K562 (cell line): ENCODE measurements at places on chromosomes 16 and 17. TPM values are rescaled to one million over a fixed set of nuclear protein-coding genes. Genes with fewer than 3 reads are reported as not detected.
A peak's percentile ranks its signal among the peaks of the same experiment; 100 is the strongest.

DNA sequence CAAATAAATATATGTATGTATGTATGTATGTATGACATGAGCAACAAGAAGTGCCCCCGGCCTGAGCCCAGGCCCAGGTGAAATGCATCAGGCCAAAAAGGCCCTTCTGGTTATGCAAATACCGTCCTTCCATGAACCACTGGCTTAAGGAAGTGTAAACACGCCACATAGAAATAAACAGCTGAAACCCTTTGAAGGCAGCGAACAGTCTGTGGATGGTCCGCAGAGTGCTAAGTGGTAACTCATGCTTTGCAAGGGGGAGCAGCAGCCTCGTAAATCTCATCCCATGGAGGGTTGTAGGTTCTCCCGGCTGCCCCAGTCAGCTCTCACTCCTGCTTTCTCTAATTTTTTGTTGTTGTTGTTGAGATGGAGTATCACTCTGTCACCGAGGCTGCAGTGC is 36.7 kb downstream of the COTL1 start:
- no peak for DNase-seq

GRCh38 chr16:65106757-65107156 is 15.1 kb downstream of the CDH11 start:
- no peak for DNase-seq

DNA sequence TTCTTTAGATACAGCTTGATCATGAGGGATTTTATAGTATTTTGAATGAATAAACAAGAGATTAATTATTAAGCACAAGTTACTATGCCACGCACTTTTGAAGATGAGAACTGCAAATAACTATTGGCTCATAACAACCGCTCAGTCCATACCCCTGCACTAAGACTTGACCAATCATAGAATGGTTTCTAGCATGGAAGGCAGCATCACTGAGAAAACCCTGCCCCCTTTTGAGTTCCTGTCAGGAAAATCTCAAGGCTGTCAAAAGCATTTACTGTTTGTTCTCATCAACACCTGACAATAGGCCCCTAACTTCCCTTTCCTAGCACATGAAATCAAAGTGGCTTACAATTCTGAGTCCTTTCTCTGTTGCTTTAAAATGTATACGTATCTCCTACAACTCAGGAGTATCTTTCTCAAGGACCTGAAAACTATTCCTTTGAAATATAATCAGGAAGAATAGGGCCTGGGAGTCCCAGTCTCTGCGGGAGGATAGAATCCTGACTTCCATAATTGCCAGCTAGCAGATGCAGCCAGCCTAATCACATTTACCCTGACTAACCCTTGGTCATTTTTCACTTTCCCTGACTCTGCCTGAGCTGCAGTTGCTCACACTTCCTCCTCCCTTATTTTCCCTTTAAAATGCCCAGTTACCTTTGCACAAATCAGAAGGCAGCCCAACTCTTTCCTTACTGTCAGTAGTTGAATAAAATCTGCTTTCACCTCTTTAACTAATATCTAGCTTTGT is 9.1 kb upstream of the MMD start:
- DNase-seq, result no peak

GRCh38 chr17:1090465-1091189 is 89.2 kb downstream of the ABR start:
- DNase-seq, result no peak

GRCh38 chr17:80894439-80894721 is 97.3 kb upstream of the CHMP6 start:
- no peak for DNase-seq

- DNase-seq, result no peak
Observed at GRCh38 chr16:17392127-17392856, 78.5 kb downstream of the XYLT1 start.

- peak; percentile 92 for DNase-seq
Observed at GRCh38 chr17:75515496-75516254, at the start of gene CASKIN2. Gene CASKIN2, minus strand, starts transcription at chr17:75515537. Its CDS starts 1,733 bp downstream, at chr17:75513804.

The THOC6 gene
- 65.4 and 70.1 TPM in 2 replicates for total RNA-seq

The KRTAP9-2 gene
- total RNA-seq, result not detected in 2 replicates

The ABAT gene
- 0.31 and 0.49 TPM in 2 replicates for total RNA-seq
